B cell (primary cell): ENCODE measurements at places on chromosomes 2 and 18. TPM values are rescaled to one million over a fixed set of nuclear protein-coding genes. Genes with fewer than 3 reads are reported as not detected.

- no peak overlapping the region for H3K27ac ChIP-seq
- peaks cover 1% of the 10 kb centered on the region for H3K4me1 ChIP-seq
- DNase-seq, result no peak
- H3K27me3 ChIP-seq, result no peaks in the 10 kb centered on the region
Observed at GRCh38 chr2:241849616-241850543, 8.8 kb downstream of the PDCD1 start.

DNA sequence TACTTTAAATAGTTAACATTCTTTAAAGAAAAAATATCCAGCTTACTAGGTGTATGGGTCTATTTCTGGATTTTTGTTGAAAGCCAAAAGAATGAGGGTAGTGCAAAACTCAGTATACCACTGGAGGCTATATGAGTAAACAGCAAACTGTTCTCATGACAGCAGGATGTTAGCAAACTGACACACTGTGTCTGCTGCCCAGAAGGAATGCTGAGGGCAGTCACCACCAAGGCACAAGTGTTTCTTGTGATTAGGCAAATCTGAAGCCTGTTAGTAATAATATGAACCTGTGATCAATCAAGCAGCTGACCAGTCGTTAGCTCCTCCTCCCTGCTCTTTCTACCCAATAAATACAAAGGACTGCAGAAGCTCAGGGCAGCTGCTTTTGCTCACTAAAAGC, 50.5 kb upstream of the SULT1C3 start:
- H3K4me3 ChIP-seq, result no peak overlapping the region
- no peaks in the 10 kb centered on the region for H3K36me3 ChIP-seq
- no peaks in the 10 kb centered on the region for H3K27me3 ChIP-seq
- H3K27ac ChIP-seq, result no peak overlapping the region

DNA sequence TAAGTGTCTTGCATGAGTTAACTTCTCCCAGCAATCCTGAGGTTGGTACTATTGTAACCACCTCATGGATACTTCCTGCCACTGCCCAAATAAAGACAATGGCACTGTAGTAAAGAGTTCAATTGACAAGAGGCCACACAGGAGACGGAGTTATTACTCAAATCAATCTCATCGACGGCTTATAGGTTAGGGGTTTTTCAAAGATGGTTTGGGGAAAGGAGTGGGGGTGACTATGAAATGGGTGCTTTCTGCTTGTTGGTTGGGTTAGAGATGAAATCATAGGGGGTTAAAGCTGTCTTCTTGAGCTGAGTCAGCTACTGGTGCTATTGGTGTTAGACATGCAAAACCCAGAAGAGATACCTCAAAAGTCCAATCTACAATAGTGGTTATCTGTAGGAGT, 1258.0 kb upstream of the ZEB2 start:
- H3K4me3 ChIP-seq, result no peak overlapping the region
- DNase-seq, result no peak
- no peak overlapping the region for H3K27ac ChIP-seq
- no peaks in the 10 kb centered on the region for H3K4me1 ChIP-seq
- no peaks in the 10 kb centered on the region for H3K36me3 ChIP-seq
- H3K27me3 ChIP-seq, result no peaks in the 10 kb centered on the region

GRCh38 chr2:30963184-30963583, 155.9 kb upstream of the CAPN13 start:
- H3K27me3 ChIP-seq, result no peaks in the 10 kb centered on the region
- DNase-seq, result no peak
- no peak overlapping the region for H3K4me3 ChIP-seq
- H3K36me3 ChIP-seq, result no peaks in the 10 kb centered on the region
- H3K27ac ChIP-seq, result no peak overlapping the region

DNA sequence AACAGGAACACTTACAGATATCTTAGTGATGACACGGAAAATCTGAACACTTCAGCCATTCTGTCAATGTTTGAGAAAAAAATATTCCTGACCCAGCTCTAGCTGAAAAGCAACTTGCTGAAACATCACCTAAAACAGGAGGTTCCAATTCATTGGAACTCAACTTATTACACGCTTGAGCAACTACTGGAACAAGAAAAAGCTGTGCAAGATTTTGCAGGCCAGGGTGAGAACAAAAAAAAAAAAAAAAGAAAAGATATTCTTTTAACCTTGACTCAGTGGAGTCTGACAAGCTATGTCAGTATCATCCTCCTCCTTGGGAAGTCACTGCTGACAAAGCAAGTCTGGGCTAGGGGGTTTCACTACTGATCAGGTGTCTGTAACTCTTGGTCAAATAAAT, 351.0 kb downstream of the SS18 start:
- no peak for DNase-seq
- no peaks in the 10 kb centered on the region for H3K27me3 ChIP-seq
- H3K4me1 ChIP-seq, result no peaks in the 10 kb centered on the region
- no peak overlapping the region for H3K27ac ChIP-seq
- no peak overlapping the region for H3K4me3 ChIP-seq

Gene FBXO15
- total RNA-seq, result 3.7 and 4.1 TPM in 2 replicates

Gene UPP2
- not detected in 2 replicates for total RNA-seq
